ENCODE measurements at places on chromosomes 16 and 17.
A peak's percentile ranks its signal among the peaks of the same experiment; 100 is the strongest.

DNA sequence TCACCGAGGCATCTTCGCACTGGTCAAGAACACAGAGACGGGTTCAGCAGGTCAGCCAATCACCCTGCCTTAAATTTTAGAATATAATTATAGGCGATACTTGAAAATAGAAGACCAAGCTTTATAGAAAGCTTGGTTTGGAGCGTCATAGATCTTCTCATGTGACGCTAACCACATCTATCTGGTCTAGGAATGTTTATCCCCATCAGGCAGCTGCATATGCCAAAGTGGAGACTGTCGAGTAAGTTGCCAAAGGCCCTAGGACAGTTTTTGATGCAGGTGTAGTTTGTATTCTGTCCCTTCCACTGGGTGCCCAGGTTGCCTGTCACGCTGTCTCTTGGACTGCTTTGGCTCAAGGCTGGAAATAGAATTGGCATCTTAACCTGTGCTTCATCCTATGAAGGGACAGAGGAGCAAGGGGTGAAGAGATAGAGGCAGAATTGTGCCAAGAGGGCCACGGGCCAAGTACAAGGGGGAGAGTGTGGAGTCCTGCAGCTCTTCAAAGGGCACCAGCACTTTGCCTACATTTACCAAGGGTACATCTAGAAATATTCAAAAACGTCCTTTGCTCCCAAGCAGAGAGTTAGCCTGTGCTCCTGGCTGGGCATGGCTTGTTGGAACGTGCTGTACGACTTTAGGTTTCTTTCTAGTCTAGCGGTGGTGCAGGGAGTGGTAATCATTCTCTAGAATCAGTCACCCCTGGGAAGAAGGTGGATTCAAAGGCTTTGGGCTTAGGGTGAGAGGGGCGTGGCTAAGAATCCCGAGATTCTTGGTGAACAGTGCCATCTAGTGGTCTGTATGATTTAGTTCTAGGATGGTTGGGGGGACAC lies 5.3 kb upstream of the WIPI1 start:
- peak; percentile 89 for DNase-seq

DNA sequence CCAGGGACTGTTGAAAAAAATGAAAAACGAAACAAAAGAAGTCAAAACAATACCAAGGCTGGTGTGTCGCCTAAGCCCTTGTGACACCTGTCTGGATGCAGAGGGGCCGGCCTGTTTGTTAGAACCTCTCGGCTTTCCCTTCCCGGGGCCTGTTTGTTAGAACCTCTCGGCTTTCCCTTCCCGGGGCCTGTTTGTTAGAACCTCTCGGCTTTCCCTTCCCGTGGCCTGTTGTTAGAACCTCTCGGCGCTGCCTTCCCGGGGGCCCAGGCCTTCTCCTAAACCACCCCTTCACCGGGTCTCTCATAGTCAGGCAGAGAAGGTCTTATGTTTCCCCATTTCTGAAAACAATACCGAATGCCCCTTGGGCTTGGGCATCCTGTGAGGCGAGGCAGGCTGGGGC lies 180.0 kb downstream of the BANP start:
- no peak for DNase-seq

GRCh38 chr16:80993307-80993706 lies 13.4 kb downstream of the CMC2 start:
- peak; percentile 95 for DNase-seq

DNA sequence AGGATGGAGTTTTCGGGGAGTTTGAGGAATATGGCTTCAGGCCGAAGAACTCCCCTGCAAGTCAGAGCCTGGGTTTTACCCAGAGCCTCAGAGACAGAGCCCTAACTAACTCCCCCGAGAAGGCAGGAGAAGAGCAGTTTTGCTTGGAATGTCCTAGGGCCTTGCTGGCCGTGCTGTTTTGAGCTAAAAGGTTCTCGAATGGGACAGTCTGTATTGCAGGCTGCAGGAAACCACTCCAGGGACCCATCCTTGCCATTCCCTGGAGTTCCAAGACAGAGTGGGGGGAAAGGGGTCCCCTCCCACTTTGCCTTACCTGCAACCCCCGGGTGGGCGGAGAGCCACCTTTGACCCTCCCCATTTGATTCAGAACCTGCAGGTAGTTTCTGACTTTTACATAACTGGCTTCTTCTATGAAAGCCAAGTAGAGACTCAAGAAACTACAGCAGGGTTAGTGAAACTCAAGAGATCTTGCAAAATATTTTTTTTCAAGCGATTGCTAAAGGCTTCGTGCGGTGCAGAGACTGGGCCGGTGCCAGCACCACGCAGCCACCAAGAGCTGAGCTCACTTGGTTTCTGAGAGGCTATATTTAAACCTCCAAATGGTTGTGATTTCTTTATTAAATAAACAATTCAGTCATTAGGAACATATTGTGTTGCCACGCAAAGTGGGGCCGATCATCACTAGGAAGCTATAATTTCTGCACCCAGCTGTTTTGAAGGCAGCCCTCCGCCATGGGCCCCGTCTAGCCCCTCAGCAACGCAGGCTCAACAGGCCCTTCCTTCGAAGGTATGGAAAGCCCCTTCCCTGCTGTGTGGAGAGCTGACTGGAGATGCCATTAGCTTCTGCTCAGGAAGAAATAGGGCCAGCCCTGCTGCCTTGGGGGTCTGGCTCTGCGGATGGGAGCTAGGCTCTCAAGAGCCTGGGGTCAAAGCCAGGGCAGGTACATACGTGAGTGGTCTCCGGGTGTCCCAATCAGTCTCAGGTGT lies 223.0 kb downstream of the NTN1 start:
- no peak for DNase-seq

DNA sequence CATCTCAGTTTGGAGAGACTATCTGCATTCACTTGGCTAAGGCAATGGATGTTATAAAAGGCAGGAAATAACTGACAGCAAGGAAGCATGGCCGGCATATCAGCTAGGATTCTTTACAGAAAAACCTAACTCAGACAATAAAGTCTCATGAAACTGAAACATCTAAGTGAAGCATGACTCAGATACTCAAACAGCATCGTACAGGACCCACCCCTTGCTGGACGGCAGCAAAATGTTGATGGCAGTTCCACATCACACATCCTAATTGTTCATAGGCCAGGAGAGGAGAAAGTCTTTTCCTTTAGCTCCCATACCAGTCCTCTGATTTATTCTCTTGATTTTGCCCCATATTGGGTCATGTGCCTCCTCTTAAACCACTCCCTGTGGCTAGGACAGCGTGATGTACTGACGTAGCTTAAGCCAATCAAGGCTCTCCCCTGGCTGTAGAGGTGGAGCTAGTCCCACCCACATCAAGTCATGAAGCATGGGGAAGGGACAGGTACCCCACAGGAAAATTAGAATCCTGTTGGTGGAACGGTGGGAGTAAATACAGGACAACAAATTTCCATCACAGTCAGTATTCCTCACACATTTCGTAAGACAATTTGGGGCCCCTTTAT lies 178.9 kb downstream of the IRX3 start:
- DNase-seq: peak; percentile 7

- DNase-seq: no peak
Observed at GRCh38 chr17:7840441-7840840, 6.4 kb downstream of the KDM6B start.
